Activated B cell treated with CpG ODN at 0.5 μM for 24 hours (primary cell): ENCODE measurements at places on chromosomes 2 and 18. TPM values are rescaled to one million over a fixed set of nuclear protein-coding genes. Genes with fewer than 3 reads are reported as not detected.

Gene NCKAP5
- not detected in 2 replicates for total RNA-seq

GRCh38 chr2:71210292-71210691, 16.6 kb downstream of the PAIP2B start:
- H3K4me3 ChIP-seq = no peak overlapping the region
- no peaks in the 10 kb centered on the region for H3K27me3 ChIP-seq
- no peak for DNase-seq

- no peak for DNase-seq
- H3K4me1 ChIP-seq = no peaks in the 10 kb centered on the region
- no peaks in the 10 kb centered on the region for H3K36me3 ChIP-seq
- no peak overlapping the region for H3K4me3 ChIP-seq
These were observed 28.4 kb downstream of the TGIF1 start for GRCh38 chr18:3478262-3478978.

Gene CROCC2
- not detected in 2 replicates for total RNA-seq

Gene TWSG1
- total RNA-seq = 4.1 and 4.8 TPM in 2 replicates

Gene YIPF4
- total RNA-seq = 25.6 and 27.2 TPM in 2 replicates

DNA sequence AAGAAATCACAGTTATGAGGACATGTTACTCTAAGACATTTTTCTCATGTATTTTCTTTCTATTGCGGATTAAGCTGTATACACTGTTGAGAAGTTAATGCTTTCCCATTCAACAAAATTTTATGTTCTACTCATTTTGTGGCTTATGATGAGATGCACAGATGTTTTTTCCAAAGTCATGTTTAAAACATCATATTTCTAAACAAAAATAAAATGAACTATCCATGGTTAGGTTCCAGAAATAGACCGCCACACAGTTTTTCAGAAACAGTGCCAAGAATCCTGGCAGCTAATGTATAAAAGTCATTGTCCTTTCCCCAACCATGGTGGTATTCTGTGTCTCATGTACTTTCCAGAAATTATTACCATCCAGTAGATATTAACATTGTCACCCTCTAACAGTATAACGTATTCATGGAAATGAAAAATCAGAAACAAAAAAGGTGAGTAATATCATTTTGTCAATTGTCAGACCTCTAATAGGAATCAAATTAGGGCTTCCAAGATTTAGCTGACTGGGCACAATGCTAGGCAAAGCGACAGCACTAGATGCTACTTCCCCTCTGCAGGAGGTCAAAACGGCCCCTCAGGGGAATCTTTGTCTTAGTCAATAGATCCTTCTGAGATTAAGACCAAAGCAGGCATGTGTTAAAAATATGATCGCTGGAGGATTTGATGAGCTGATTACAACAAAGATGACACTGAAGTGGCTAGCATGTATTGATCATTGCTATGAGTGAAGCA, 54.4 kb upstream of the ZNF397 start:
- no peak overlapping the region for H3K27ac ChIP-seq
- no peak for DNase-seq
- no peak overlapping the region for H3K4me3 ChIP-seq
- H3K27me3 ChIP-seq = no peaks in the 10 kb centered on the region
- H3K4me1 ChIP-seq = peaks cover 4% of the 10 kb centered on the region

DNA sequence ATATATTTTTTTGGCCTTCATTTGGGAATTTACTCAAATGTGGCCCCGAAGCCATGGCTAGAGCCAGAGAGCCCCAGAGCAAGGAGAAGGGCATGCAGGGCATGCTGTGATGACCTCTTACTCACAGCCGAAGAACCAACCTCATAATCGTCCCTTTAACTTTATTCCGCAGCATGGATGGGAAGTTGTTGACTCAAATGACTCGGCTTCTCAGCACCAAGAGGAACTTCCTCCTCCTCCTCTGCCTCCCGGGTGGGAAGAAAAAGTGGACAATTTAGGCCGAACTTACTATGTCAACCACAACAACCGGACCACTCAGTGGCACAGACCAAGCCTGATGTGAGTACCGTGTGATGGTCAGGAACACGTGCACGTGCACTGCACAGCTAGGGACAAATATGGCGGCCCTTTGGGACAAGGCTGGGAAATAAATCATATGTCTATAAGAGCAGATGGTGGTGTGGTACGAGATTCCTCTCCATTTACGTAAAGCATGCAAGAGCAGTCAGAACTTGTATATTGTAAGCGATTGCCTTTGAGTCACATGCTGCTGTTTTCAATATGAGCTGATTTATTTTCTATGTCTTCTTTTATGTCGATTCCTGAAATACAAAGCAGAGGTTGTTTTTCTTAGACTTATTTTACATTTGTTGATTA, 280.9 kb downstream of the NEDD4L start:
- no peak overlapping the region for H3K27ac ChIP-seq
- no peaks in the 10 kb centered on the region for H3K27me3 ChIP-seq
- peaks cover 5% of the 10 kb centered on the region for H3K4me1 ChIP-seq
- H3K4me3 ChIP-seq = no peak overlapping the region
- peaks cover 16% of the 10 kb centered on the region for H3K36me3 ChIP-seq

Gene C18orf54
- 1.9 TPM in 2 replicates for total RNA-seq

Gene KCNJ3
- total RNA-seq = not detected in 2 replicates

GRCh38 chr2:197571627-197572271, 55.9 kb downstream of the MOB4 start:
- H3K36me3 ChIP-seq = peaks cover 17% of the 10 kb centered on the region
- H3K4me1 ChIP-seq = no peaks in the 10 kb centered on the region
- no peak overlapping the region for H3K4me3 ChIP-seq
- no peak overlapping the region for H3K27ac ChIP-seq
- no peak for DNase-seq
- no peaks in the 10 kb centered on the region for H3K27me3 ChIP-seq

DNA sequence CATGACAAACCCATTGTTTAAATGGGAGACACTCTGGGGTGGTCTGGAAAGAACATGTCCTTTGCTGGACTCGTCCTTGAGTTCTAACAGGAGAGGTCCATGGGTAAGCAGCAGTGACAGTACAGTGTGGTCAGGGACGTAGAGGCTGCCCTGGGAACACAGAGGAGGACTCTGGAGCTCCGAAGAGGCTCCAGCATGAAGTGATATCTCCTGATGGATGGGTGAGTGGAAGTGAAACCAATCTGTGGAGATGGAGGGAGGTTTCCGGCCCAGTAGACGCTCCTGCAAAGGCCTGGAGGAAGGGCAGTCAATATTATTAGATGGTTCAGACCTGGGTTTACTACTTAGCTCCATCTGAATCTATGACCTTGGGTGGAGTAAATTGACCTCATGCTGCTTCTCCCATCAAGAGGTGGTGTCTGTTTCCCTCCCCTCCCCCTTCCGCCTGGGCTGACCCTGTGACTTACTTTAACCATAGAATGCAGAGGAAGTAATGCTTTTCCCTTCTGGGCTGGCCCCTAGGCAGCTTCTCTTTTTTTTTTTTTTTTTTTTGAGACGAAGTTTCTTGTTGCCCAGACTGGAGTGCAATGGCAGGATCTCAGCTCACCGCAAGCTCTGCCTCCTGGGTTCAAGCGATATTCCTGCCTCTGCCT, 2.3 kb upstream of the TFCP2L1 start:
- peaks cover 18% of the 10 kb centered on the region for H3K27me3 ChIP-seq
- no peak overlapping the region for H3K27ac ChIP-seq
- H3K4me1 ChIP-seq = peaks cover 9% of the 10 kb centered on the region
- no peak for DNase-seq
- H3K4me3 ChIP-seq = no peak overlapping the region

GRCh38 chr2:30405260-30405605, 41.8 kb upstream of the LCLAT1 start:
- no peaks in the 10 kb centered on the region for H3K27me3 ChIP-seq
- no peaks in the 10 kb centered on the region for H3K36me3 ChIP-seq
- peaks cover 14% of the 10 kb centered on the region for H3K4me1 ChIP-seq
- H3K27ac ChIP-seq = no peak overlapping the region
- no peak for DNase-seq

Gene SAG
- total RNA-seq = 0.04 TPM in 1 of 2 replicates, not detected in the other

DNA sequence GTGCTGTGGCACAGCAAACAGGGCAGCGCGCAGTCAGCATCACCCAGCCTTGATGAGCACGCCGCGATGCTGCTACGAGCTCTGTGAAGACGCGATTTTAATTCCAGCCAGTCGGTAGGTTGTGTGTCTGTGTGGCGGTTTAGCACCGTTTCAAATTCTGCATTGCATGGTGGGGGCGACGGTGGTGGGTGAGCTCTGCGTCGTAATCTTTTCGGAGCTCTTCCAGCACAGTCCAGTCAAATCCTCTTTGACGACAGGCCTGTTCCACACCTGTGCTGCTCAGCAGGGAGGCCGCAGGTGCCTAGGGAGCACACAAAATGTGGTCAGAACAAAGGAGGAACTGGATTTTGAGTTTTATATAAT, 8.6 kb downstream of the ALLC start:
- no peaks in the 10 kb centered on the region for H3K36me3 ChIP-seq
- no peak overlapping the region for H3K4me3 ChIP-seq
- peaks cover 6% of the 10 kb centered on the region for H3K4me1 ChIP-seq
- DNase-seq = no peak
- H3K27me3 ChIP-seq = peaks cover 5% of the 10 kb centered on the region

DNA sequence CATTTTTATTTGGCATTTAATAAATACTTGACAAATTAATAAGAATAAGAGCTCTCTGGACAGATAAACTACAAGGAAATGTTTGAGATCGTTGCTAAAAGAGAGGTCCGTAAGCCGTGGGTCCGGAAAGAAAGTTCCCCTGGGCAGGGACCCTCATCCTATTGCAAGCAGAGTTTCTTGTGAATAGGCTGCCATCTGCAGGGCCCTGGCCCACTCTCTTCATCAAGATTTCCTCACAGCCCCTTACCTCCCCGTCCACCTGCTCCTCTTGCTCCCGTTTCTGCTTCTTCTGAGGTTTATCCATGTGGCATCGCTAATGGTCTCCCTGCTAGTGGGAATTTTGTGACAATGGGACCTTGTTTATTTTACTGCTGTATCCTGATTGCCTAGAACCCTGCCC, 30.1 kb upstream of the MC5R start:
- no peak overlapping the region for H3K4me3 ChIP-seq
- H3K4me1 ChIP-seq = no peaks in the 10 kb centered on the region
- no peak overlapping the region for H3K27ac ChIP-seq
- H3K36me3 ChIP-seq = no peaks in the 10 kb centered on the region

- peaks cover 62% of the 10 kb centered on the region for H3K4me1 ChIP-seq
- H3K4me3 ChIP-seq = peak overlapping the region; percentile 55
- H3K27ac ChIP-seq = peak overlapping the region; percentile 65
- no peaks in the 10 kb centered on the region for H3K36me3 ChIP-seq
- no peaks in the 10 kb centered on the region for H3K27me3 ChIP-seq
These were observed 87.0 kb downstream of the ALPK2 start for GRCh38 chr18:58541789-58542425.

DNA sequence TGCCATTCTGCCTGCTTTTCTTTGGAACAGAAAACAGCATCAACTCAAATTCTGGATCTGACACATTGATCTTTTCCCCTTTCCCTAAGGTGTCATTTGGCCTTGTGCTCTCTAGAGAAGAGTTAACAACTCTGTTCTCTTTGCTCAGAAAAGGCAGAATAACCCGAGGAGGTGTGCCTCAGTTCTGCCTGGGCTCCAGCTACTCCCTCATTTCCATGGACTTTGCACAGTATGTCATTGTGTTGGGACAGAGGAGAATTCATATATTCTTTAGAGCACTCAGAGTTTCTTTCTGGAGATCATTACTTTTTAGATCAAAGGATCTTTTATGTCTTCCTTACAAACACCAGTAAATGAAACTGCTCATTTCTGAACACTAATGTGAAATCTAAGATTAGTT, 249.1 kb downstream of the PHLPP1 start:
- DNase-seq = no peak
- no peaks in the 10 kb centered on the region for H3K4me1 ChIP-seq
- no peaks in the 10 kb centered on the region for H3K27me3 ChIP-seq

GRCh38 chr2:178397002-178397605, 53.9 kb downstream of the PRKRA start:
- no peak overlapping the region for H3K4me3 ChIP-seq
- no peaks in the 10 kb centered on the region for H3K36me3 ChIP-seq
- no peak for DNase-seq
- H3K4me1 ChIP-seq = no peaks in the 10 kb centered on the region
- peaks cover 3% of the 10 kb centered on the region for H3K27me3 ChIP-seq

DNA sequence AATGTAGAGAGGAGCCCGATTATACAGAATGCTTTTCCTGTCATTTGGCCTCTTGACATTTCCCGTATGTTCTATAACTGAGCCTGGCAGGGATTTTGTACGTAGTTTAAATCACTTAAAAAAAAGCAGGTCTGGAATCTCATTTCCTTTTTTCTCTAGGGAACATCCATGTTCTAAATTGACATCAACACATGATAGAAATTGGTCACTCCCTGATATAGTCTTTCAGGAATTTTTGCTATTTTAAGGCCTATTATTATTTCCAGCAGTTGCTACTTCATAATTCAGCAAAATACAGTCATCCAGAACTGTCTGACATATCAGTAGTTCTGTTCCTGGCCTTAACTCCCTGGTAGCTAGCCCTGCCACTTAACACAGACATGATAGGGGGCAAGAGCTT, 565.7 kb upstream of the ZEB2 start:
- no peaks in the 10 kb centered on the region for H3K36me3 ChIP-seq
- no peak overlapping the region for H3K27ac ChIP-seq
- no peak overlapping the region for H3K4me3 ChIP-seq
- no peaks in the 10 kb centered on the region for H3K27me3 ChIP-seq
- no peak for DNase-seq

- peak overlapping the region; percentile 94 for H3K27ac ChIP-seq
- H3K36me3 ChIP-seq = peaks cover 12% of the 10 kb centered on the region
- peak; percentile 40 for DNase-seq
- no peaks in the 10 kb centered on the region for H3K27me3 ChIP-seq
These were observed 1.8 kb downstream of the GYPC start for GRCh38 chr2:126657636-126658318.

Gene SERPINB11
- total RNA-seq = not detected in 2 replicates

DNA sequence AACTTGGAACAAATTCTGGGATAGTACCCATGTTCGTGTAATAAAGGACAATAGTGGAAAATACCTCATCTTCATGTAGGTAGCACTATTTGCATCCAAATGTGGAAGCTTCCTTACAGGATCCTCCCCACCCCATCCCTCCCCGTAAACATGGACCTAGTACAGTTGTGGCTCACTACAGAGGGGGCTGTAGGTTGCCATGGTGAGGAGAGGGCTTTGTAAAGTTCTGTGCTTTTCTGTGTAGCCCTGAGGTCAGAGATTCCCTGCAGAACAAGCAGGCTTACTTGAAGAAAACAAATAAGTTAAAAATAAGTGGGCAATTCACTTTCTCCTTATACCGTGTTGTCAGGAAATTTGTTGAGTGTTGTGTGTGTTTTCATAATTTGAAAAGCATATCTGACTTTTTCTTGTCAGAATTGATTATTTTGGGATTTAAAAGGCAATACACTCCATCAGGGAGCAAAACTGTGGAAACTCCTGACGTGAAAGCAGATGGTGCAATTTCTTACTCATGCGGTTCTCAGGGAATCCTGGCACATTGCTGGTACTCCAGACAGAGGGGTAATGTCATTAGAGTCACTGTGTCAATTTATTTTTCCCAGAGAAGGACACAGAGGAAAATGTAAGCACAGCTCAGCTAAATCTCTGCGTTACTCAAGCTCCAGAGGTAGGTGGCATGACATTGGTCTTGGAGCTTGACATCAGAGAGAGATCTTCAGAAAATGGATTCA, 174.2 kb upstream of the LHCGR start:
- H3K36me3 ChIP-seq = no peaks in the 10 kb centered on the region
- no peak for DNase-seq
- no peak overlapping the region for H3K4me3 ChIP-seq
- no peaks in the 10 kb centered on the region for H3K4me1 ChIP-seq
